ENCODE measurements at places on chromosomes 13 and 19. TPM values are rescaled to one million over a fixed set of nuclear protein-coding genes. Genes with fewer than 3 reads are reported as not detected.

The HIPK4 gene
- not detected for total RNA-seq

The JOSD2 gene
- 47.4 TPM for total RNA-seq

The ZNF160 gene
- 20.9 TPM for total RNA-seq

The CD70 gene
- 63.1 TPM for total RNA-seq

The ZNF724 gene
- total RNA-seq = 11.3 TPM

DNA sequence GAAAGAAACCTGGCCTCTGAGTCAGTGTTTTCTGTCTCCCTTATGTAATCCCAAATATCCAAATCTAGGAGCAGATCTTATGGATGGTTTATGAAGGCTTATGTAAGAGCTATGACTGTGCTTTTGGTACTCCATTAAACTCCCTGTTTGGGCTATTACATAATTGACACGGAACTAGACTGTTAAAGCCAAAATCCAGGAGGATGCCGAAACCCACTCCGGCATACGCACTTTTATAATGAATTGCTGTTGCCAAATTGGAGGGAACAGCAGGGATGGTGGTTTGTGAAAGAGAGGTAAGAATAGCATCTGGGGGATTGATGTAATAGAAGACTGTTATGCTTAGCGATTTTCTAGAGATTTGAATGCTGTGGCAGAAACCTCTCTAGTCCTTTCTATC lies 2.0 kb downstream of the MTUS2 start:
- no peak overlapping the region for H3K4me3 ChIP-seq
- no peaks in the 10 kb centered on the region for H3K4me1 ChIP-seq
- peaks cover 5% of the 10 kb centered on the region for H3K27me3 ChIP-seq
- no peaks in the 10 kb centered on the region for H3K36me3 ChIP-seq

GRCh38 chr13:28012896-28013295 lies 24.4 kb upstream of the URAD start:
- H3K27me3 ChIP-seq = no peaks in the 10 kb centered on the region
- H3K27ac ChIP-seq = no peak overlapping the region
- H3K36me3 ChIP-seq = no peaks in the 10 kb centered on the region
- no peak overlapping the region for H3K4me3 ChIP-seq
- DNase-seq = no peak

GRCh38 chr13:47484548-47484947 lies 516.5 kb downstream of the SUCLA2 start:
- H3K4me3 ChIP-seq = no peak overlapping the region
- H3K36me3 ChIP-seq = no peaks in the 10 kb centered on the region
- no peaks in the 10 kb centered on the region for H3K27me3 ChIP-seq
- DNase-seq = no peak
- no peaks in the 10 kb centered on the region for H3K4me1 ChIP-seq

GRCh38 chr19:42229855-42230351 lies 9.8 kb downstream of the ZNF526 start:
- H3K27ac ChIP-seq = no peak overlapping the region
- no peak for DNase-seq
- H3K4me3 ChIP-seq = no peak overlapping the region

DNA sequence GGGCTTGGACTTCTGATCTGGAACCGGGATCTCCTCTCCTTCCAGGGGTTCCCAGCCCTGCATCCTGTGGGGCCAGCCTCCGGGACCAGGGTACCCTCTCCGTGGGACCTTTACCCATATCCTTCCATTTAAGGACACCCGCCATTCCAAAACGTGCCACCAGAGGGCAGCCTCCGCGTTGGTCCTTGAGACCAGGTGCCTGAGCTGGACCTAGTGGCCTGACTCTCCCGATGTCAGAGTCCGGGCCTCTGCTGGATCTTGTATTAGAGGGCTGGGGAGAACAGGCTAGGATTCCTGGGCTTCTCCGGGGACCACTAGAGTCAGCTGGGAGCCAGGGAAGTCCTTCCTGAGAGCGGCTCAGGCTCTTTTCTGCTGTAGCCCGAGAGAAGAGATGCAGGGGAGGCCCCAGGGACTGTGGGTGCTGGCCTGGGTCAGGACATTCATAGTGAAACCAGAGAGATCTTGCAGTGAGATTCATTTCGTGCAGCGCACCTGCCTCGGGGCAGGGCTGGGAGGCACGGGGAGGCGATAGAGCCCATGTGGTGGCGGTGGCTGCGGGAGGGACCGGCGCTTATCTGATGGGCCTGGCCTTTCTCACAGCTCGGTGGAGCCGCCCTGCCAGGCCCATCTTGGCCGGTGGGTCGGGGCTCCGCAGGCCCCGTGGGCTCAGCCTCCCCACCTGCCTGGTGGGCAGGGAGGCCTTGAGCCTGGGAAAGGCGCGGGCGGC lies 9.8 kb upstream of the SLC7A10 start:
- no peaks in the 10 kb centered on the region for H3K36me3 ChIP-seq
- no peak overlapping the region for H3K27ac ChIP-seq
- no peak overlapping the region for H3K4me3 ChIP-seq
- H3K27me3 ChIP-seq = peaks cover 4% of the 10 kb centered on the region

DNA sequence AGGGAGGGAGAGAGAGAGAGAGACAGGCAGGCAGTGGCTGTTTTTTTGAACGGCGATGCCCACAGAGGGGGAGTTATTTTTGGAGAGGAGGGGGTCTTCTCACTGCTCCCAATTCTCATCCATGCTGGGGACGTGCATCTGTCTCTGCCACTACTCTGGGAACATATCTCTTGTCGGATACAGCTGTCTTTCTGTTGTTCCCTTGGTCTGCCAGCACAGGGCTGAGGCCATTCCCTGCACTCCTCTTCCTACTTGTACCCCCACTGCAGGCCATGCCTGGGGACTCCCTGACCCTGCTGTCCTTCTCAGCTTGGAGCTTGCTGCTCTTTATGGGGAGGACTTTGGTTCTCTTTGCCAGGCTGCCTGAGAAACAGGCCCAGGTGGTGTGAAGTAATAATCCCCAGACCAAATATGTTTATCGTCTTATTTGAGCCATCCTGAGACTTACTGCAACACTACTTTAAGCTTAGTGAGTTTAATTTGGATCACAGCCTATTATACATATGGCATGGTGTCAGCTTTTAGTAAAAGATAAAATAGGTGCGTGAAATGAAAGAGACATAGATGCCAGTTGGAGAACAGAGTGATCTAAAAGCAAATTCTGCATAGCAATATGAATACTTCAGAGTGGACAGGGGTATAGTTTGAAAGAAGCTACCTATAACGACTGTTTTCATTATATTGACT lies 19.1 kb downstream of the LRCH1 start:
- H3K27me3 ChIP-seq = no peaks in the 10 kb centered on the region
- H3K36me3 ChIP-seq = no peaks in the 10 kb centered on the region
- no peak overlapping the region for H3K4me3 ChIP-seq
- H3K27ac ChIP-seq = no peak overlapping the region

GRCh38 chr13:31767175-31767900 lies 28.0 kb downstream of the RXFP2 start:
- no peaks in the 10 kb centered on the region for H3K36me3 ChIP-seq
- DNase-seq = no peak
- H3K4me1 ChIP-seq = no peaks in the 10 kb centered on the region
- H3K27me3 ChIP-seq = no peaks in the 10 kb centered on the region
- no peak overlapping the region for H3K4me3 ChIP-seq

GRCh38 chr19:51548213-51548651 lies 16.8 kb upstream of the SIGLEC6 start:
- no peaks in the 10 kb centered on the region for H3K36me3 ChIP-seq
- H3K4me1 ChIP-seq = peaks cover 5% of the 10 kb centered on the region

- peaks cover 13% of the 10 kb centered on the region for H3K4me1 ChIP-seq
- H3K27me3 ChIP-seq = no peaks in the 10 kb centered on the region
- no peaks in the 10 kb centered on the region for H3K36me3 ChIP-seq
Measured at GRCh38 chr19:681029-682019, 5.1 kb downstream of the FSTL3 start.

- no peaks in the 10 kb centered on the region for H3K4me1 ChIP-seq
- DNase-seq = no peak
- no peaks in the 10 kb centered on the region for H3K27me3 ChIP-seq
- H3K36me3 ChIP-seq = no peaks in the 10 kb centered on the region
Measured at GRCh38 chr13:54433493-54434206, 1405.0 kb downstream of the OLFM4 start.

- H3K36me3 ChIP-seq = no peaks in the 10 kb centered on the region
- no peak overlapping the region for H3K4me3 ChIP-seq
- H3K27ac ChIP-seq = no peak overlapping the region
- H3K27me3 ChIP-seq = peaks cover 19% of the 10 kb centered on the region
- H3K4me1 ChIP-seq = no peaks in the 10 kb centered on the region
Measured at GRCh38 chr13:25377244-25377962, 5.6 kb downstream of the ATP8A2 start.

- no peak overlapping the region for H3K27ac ChIP-seq
- no peaks in the 10 kb centered on the region for H3K36me3 ChIP-seq
- H3K4me1 ChIP-seq = no peaks in the 10 kb centered on the region
- H3K27me3 ChIP-seq = no peaks in the 10 kb centered on the region
- no peak overlapping the region for H3K4me3 ChIP-seq
Measured at GRCh38 chr19:31510635-31511034, 161.4 kb upstream of the TSHZ3 start.
